ENCODE measurements at places on chromosomes 3 and 15.
A peak's percentile ranks its signal among the peaks of the same experiment; 100 is the strongest.

DNA sequence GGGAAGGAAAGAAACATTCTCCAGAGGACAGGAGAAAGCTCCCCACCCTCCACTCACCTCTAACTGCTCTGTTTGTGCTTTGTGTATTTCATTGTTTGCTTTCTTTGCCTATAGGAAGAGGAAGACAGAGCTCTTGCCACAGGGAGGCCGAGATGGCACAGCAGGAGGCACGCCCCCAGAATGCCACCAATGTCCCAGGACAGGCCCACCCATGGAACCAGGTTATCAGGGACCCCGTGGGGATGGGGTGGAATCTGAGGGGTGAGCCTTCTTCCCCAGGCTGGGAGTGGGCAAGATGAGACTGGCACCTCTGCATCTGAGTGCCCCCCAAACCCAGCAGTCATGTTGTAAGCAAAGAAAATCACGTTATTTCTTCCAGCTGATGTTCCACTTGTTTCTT is 155.8 kb downstream of the TBC1D2B start:
- DNase-seq, result no peak

GRCh38 chr3:70231266-70231701 is 81.2 kb downstream of the MDFIC2 start:
- DNase-seq, result no peak

DNA sequence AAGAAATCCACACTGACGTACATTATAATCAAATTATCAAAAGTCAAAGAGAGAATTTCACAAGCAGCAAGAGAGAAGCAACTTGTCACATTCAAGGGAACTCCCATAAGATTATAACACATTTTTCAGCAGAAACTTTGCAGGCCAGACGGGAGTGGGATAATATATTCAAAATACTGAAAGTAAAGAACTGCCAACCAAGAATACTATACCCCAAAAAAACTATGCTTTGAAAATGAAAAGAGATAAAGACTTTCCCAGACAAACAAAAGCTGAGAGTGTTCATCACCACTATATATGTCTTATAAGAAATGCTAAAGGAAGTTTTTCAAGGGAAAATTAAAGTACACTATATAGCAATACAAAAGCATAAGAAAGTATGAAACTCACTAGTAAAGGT is 91.5 kb upstream of the PPP2R3A start:
- DNase-seq, result no peak

DNA sequence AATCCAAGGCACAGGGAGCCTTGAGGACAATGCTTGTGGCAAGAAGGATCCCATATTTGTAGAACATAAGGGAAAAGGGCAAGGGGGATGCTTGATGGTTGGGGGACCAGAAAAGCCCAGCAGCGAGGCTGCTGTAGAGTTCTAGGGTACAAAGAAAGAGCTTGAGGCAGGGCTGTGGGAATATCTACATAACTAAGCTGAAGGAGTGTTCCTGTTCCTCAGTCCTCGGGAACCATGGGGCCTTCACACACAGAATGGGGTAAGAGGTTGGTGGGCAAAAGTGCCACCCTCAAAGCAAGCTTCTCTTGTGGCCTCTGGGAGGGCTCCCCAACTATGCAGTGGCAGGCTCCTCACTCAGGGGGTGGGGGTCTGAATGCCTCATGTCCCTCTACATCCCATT is 6.5 kb upstream of the FRMD4B start:
- no peak for DNase-seq

DNA sequence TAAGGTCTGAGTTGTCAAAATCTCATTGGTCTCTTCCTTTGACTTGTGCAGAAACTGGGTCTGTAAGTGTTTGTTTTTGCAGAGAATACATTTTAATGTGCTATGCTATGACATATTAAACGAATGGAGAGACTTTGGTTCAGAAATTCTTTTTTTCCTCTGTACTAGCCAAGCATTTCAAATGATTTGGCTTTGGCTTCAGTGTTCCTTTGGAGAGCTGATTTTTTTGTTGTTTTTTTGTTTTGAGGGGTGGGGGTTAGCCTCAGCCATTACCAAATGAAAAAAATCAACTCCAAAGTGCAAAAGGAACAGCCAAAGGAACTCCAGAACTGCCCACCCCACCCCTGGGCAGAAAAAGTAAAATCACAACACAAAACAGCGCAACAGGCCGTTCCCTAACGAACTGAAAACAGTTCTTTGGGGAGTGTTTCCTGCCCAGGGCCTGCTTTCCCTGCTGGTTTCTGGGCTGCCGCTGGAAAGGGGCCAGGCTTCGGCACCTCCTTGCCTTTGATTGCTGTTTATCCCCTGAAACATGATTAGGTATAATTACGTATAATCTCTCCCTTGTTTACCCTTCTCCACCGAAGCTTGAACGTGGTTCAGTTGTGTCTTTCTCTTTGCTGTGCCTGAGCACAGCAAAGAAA is 57.6 kb upstream of the NEO1 start:
- DNase-seq, result no peak

GRCh38 chr3:188486126-188486525 is 332.2 kb downstream of the LPP start:
- no peak for DNase-seq

GRCh38 chr15:50813865-50814264 is 48.4 kb upstream of the SPPL2A start:
- no peak for DNase-seq

DNA sequence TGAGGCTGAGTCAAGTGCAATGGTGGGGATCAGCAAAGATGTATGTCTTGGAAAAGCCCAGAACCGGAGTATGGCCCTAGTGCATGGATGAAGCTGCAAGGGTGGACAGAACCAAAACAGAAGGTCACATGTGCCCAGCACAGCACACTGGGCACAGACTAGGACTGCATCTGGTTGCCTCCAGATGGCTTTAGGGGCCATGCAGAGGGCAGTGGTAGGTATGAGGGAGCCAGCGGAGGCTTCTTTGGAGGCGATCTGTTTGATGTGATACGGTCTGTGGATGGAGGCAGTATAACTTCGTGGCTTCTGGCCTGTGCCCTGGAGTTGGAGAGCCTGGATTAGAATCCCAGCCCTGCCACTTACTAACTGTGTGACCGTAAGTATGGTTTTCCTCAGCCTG is 29.4 kb downstream of the SV2B start:
- no peak for DNase-seq

DNA sequence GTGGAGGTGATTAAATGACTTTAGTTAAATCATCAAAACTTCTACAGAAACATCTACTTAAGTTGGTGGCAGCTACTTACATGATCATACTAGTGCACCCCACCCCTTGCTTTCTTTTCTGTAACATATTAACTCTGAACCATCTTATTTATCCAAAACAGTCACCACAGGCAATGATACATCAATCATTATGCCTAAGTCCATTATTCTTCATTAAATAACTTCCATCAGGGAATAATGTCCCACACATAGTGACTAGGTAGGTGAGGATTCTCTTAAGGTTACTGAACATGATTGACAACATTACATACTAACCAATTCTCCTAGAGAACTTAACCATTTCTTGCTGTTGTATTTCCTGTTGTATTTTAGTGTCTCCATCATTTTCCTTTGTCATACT is 210.2 kb downstream of the NR1D2 start:
- no peak for DNase-seq

DNA sequence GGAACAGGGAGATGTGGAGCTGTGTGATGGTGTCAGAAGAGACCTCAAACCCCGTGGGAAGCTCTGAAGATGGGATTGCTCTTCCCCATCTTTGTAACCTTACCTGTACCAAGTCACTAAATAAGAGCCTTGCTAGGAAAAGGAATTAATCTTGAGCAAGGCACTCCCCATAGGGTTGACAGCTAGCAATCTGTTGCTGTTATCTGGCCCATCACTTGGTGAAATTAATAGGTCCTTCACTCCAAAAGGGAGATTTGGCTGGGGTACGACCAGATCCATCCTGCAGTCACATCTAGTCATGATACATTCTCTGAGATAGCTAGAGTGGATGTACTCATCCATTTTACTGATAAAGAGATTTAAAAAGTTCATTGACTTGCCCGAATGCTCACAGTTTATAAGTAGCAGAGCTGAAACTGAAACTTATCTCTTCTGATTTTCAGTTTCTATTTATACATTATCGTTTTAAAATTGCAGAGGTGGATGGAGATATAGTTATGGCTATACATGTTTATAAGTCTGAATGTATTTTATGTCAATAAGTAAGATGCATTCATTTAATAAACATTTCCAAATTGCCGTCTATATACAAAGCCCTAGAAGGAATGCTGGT is 299.1 kb upstream of the MCTP2 start:
- DNase-seq, result no peak

DNA sequence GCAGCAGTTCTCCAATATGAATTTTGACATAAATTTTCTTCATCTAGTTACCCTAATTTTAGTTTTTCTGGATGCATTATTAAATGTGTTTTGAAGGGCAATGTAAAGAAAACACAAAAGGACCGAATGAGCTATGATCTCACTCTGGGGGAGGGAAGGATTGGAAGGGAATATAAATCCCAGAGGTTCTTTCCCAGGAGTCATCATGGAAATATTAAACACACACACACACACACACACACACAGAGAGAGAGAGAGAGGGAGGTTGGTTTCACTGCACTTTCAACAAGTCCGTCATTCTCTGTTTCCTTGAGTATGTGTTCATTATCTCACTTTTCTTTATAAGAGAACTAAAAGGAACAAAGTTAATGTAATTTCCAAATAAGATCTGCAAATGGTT is 70.7 kb upstream of the DCBLD2 start:
- DNase-seq, result no peak

GRCh38 chr15:32837935-32838334 is 120.1 kb downstream of the GREM1 start:
- DNase-seq, result no peak

GRCh38 chr15:31469786-31470525 is 143.3 kb downstream of the KLF13 start:
- DNase-seq, result no peak

GRCh38 chr3:122030381-122031122 is 8.5 kb upstream of the ILDR1 start:
- peak; percentile 27 for DNase-seq

All from activated T-helper 1 cell treated with anti-CD3 and anti-CD28 coated beads, Interleukin-12 subunit alpha, Interleukin-12 subunit beta, Interleukin-2, Interleukin-4 antibody, amounts not matched to agents 30 ng/mL and 10 ng/mL and 1 ng/mL, durations not matched to agents 14 hours and 24 hours and 36 hours (primary cell).